ENCODE measurements at places on chromosomes 2 and 18.

- no peak for DNase-seq
Measured at GRCh38 chr18:26121476-26121875, 12.2 kb upstream of the PSMA8 start.

- DNase-seq, result no peak
Measured at GRCh38 chr18:63823516-63824219, 48.5 kb downstream of the SERPINB7 start.

GRCh38 chr2:218853766-218854165, 5.8 kb upstream of the WNT6 start:
- DNase-seq, result no peak

- no peak for DNase-seq
Measured at GRCh38 chr2:196606516-196606915, 33.0 kb upstream of the CCDC150 start.

GRCh38 chr2:165874445-165875039, 79.0 kb downstream of the TTC21B start:
- DNase-seq, result no peak

DNA sequence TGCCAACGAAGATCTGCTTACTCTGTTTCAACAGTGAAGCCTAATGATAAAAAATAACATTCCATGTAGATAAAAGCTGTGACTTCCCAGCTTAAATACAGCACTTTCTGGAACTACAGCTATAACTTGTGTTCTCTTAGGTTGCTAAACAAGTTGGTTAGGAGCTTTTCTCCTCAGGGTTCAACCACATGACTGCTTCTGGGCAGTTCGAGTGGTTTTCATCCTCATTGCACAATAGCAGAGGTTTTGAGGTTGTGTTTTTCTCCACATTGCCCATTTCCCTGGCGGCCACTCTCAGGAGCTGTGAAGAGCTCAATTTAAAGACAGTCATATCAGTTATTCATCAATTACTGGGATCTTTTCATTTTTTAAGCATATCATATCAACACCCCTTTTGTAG, 102.2 kb upstream of the CYP1B1 start:
- no peak for DNase-seq

DNA sequence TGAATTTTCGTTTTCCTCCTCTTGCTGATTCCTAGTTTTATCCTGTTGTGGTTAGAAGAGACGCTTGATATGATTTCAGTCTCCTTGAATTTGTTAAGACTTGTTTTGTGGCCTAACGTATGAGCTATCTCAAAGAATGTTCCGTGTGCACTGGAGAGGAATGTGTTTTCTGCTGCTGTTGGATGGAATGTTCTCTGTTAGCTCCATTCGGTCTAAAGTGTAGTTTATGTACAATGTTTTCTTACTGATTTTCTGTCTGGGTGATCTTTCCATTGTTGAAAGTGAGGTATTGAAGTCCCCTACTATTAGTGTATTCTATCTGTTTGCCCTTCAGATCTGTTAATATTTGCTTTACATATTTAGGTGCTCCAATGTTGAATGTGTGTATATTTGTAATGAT, 25.9 kb downstream of the COLEC11 start:
- no peak for DNase-seq

DNA sequence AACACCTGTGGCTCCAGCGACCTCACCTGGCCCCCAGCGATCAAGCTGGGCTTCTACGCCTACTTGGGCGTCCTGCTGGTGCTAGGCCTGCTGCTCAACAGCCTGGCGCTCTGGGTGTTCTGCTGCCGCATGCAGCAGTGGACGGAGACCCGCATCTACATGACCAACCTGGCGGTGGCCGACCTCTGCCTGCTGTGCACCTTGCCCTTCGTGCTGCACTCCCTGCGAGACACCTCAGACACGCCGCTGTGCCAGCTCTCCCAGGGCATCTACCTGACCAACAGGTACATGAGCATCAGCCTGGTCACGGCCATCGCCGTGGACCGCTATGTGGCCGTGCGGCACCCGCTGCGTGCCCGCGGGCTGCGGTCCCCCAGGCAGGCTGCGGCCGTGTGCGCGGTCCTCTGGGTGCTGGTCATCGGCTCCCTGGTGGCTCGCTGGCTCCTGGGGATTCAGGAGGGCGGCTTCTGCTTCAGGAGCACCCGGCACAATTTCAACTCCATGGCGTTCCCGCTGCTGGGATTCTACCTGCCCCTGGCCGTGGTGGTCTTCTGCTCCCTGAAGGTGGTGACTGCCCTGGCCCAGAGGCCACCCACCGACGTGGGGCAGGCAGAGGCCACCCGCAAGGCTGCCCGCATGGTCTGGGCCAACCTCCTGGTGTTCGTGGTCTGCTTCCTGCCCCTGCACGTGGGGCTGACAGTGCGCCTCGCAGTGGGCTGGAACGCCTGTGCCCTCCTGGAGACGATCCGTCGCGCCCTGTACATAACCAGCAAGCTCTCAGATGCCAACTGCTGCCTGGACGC, 4.9 kb downstream of the GPR35 start:
- peak; percentile 37 for DNase-seq

DNA sequence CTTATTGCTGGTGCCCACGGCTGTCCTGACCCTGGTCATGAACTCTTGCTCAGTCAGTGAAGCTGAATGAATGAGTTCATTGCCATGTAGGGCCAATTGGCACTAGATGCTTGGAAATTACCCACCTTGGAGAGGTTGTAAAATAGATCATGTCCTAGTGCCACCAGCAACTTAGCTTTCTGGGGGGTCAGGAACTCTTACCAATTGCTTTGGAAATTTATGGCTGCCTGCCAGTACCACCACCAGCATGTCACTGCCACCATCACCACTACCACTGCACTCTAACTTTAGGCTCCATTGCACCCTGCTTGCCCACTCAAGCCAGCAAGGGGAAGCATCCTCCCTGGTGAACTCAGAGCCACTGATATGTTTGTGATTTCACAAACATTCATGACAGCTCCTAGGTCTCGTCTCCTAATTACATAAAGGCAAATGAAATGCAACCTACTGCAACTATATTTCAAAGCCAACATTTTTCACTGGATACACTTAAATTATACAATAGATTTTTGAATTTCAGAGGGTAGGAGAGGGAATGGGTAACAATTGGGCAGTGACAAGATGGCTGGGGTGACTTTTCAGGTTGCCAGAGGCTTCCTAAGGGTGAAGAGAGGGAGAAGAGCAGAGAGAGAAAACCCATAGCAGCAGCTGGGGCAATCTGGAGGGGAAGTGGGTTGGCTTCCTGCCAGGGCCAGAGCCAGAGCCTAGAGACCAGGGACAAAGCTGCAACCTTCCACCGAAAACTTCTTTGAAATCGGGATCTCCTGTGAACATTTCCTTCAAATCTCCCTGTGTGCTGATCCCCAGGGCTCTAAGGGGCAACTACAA, 3.5 kb upstream of the EMILIN1 start:
- DNase-seq, result no peak

DNA sequence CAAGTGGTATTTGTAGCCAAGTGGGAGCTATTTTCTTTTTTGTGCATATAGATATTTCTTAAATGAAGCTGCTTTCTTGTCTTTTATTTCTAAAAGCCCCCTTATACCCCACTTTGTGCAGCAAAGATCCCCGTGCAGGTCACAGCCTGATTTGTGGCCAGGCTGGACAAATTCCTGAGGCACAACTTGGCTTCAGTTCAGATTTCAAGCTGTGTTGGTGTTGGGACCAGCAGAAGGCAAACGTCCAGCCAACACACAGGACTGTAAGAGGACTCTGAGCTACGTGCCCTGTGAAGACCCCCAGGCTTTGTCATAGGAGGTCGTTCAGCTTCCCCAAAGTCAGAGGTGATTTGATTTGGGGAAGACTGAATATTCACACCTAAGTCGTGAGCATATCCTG, 21.9 kb downstream of the FOSL2 start:
- DNase-seq, result no peak

GRCh38 chr18:72692595-72692994, 148.5 kb upstream of the CBLN2 start:
- DNase-seq, result no peak

- DNase-seq, result peak; percentile 44
Measured at GRCh38 chr2:3001615-3002560, 375.7 kb downstream of the EIPR1 start.

DNA sequence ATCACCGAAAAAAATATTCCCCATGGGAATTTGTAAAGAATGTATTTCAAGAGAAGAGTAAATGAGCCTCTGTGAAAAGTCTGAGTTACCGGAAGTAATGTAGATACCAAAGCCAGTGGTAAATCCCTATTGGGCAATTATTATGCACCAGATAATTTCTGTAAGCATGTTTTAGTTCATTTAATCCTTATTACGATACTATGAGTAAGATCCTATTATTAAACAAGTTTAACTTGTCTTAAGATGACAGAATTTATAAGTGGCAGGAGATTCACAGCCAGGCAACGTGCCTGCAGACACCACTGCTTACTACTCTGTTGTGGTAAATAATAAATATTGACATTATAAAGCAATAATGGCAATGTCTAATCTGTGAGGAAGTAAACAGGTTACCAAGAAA, 280.8 kb upstream of the RGPD4 start:
- no peak for DNase-seq

- DNase-seq, result no peak
Measured at GRCh38 chr2:216942016-216942415, 82.2 kb upstream of the TNP1 start.

DNA sequence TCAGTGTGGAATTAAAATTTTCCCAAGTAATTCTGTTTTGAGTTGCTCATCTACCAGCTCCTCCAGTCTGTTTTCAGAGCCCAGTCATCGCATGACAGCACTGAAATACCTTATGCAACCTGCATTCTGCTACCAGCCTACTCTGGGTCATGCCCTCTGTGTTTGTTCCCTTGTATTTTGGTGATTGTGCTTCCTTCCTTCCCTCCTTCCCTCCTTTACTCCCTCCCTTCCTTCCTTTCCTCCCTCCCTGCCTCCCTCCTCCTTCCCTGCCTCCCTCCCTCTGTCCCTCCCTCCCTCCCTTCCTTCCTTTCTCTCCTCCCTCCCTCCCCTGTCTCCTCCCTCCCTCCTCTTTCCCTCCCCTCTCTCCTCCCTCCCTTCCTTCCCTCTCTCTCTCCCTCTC, 289.6 kb downstream of the CDH2 start:
- no peak for DNase-seq

GRCh38 chr18:46497129-46497528, 159.9 kb downstream of the LOXHD1 start:
- peak; percentile 76 for DNase-seq

DNA sequence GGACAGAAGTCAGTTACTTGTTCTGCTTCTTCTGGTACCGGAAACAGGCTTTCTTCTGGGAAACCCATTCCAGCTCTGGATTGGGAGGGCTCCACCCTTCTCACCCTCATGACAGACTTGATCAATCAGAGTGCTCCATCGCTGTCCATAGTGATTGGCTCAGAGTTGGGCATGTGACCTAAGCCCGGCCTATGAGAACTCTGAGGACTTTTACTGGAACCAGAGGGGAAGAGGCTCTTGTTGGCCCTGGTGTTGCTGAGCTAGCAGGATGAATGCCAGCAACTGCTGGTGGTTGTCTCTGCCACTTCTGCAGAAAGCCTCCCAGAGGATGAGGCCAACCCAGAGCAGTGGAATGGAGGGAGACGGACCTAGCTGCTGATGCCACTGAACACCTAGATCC, 33.3 kb downstream of the TMEM37 start:
- DNase-seq, result no peak

DNA sequence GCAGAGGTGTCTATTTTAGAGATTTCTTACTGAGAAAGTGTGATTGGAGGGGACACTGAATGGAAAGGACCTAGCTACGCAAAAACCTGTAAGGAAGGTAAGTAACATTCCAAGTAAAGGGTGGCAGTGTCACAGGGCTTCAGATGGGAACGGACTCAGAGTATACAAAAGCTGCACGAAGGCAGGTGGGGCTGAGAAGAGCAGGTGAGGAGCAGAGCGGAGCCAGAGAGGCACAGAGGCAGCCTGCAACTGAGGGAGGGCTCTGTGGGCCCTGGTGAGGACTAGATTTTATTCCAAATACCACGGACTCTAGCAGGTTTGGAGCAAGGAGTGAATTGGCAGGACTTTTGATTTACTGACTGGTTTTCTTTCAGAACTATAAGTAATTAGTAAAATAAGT, 331.3 kb upstream of the PKDCC start:
- DNase-seq, result no peak

DNA sequence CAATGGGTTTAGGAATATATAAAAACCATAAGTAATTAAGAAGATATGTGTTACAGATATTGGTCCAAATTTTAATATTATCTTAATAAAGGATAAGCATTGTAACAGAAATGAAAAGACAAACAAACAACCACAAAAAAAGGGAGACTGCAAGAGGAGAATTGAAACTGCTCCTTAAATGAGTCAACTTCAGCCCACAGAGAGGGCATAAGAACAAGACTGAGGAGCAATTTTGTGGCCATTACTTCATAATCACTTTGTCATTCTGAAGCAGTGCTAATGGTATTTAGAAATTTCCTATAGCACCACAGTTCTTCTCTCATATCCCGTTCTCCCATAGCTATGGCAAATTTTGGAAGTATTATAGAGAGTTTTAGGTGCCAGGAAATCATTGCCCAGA, 193.2 kb upstream of the HNMT start:
- no peak for DNase-seq

DNA sequence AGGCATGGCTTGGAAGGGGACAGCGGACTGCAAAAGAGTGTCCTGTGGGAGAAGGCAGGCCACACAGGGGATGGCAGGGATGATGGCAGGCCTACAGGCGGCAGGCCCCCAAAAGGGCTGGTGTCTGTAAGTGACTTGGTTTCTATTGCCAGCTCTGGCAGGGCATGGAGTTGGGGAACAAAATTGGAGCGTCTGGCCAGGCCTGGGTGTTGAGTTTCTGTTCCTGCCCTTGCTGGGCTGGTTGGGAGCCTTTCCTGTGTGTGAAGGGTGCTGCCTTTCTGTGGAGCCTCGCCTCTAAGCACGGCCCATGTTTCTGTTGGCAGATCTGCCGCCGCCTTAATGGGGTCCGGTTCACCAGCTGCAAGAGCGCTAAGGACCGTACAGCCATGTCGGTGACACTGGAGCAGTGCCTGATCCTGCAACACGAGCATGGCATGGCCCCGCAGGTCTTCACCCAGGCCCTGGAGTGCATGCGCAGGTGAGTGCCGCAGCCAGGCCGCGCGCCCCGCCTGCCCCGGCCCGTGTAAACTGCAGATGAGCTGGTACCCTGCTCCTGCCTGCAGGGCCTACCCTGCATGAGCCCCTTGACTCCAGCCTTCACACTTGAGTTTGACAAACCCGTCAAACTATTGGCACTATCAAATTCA, 31.5 kb downstream of the COA5 start:
- no peak for DNase-seq

Data from ecto neural progenitor cell (in vitro differentiated cells).